ENCODE measurements at places on chromosomes 7 and 10.

DNA sequence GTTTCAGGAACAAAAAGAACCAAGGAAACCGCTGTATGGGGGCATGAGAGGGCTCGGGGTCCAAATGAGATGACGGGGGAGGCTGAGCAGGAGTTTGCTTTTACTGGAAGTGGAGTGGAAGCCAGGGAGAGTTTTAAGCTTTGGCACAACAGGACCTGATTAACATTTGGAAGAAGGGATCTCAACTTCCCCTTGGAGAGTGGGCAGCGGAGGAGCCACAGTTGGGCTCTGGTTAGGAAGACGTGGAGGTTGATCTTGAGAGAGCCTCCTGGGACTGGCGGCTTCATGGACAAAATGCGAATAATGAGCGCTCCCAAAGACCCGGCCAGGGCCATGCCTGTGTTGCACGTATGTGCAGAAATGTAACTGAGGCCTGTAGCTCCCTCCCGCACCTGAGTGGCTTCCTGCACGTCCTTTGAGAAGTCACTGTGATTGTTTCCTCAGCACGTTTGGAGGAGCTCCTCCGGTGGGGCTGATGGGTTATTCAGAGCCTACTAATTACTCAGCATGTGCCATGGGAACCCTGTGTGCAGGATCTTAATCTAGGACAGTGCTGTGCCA lies 595.3 kb upstream of the MGMT start:
- DNase-seq: no peak

GRCh38 chr7:112031689-112032088 lies 174.5 kb downstream of the DOCK4 start:
- DNase-seq: no peak

- no peak for DNase-seq
Observed at GRCh38 chr10:21920633-21921032, 82.9 kb downstream of the DNAJC1 start.

DNA sequence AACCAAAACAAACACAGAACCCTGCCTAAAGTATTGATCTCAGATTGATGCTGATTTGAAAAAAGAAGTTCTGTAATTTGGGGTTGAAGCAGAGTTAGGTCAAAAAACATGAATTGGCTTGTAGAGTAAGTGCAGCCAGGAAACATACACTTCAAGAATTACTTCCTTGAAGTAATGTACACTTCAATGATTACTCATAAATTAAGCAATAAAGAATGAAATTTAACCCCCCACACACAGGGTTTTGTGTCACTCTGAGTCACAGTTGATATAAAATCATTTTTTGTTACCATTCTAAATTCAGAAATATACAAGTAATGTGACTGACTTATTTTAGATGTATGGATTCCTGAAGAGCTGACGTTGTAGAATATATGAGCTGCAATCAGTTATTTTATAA lies 622.2 kb downstream of the POM121L12 start:
- DNase-seq: no peak

- no peak for DNase-seq
Observed at GRCh38 chr7:136079478-136079892, 102.3 kb upstream of the MTPN start.

DNA sequence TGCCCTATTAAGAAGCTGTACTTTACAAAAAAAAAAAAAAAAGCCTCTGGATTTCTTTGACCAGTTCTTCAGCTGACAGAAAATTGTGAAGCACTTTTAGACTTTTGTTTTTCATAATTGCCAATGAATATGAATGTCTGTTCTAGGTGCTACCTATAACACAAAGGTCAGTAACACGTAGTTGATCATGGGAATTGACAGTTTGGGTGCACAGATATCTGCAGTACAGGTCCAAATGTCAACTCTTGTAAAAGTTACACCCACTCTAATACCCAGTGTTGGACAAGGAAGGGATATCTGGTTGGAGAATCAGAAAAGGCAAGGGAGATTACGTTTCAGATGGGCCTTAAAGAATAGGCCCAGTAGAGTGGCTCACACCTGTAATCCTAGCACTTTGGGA lies 1.8 kb downstream of the REEP3 start:
- DNase-seq: no peak

DNA sequence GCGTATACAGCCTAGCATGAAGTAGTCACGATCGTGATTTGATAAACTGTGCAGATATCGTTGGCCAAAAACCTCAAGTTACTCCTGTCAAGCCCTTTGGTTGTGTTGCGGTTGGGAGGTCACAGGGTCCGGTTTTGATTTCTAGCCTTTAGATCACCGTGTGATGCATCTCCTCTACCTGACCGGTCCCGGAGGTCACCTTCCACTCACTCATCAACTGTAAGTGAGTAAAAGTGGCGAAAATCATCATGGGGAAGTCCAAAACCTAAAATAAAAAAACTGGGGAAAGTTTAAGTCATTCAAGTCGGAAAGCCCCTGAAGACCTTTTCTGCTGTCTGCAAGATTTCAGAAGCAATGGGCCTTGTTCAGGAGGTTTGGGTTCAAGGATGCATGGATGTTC lies 62.8 kb downstream of the ADARB2 start:
- DNase-seq: no peak

DNA sequence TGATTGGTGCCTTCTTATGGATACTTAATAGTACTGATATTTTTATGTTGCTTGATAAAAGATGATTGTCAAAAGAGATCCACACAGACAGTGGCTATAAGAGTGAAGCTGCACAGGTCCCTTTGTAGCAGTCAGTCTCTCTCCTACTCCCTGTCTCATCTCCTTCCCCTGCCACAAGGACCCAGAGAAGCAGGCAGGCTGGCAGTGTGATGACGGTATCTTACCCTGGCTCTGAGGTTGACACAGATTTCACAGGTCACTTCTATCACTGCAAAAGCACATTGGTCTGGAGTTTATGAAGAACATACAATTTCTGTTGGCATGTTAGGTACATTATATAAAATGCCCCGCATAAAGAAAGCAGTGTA lies 64.4 kb upstream of the AHR start:
- no peak for DNase-seq

- peak; percentile 72 for DNase-seq
Observed at GRCh38 chr7:26376175-26376917, 84.7 kb downstream of the SNX10 start.

- DNase-seq: no peak
Observed at GRCh38 chr7:154841731-154842331, 161.1 kb downstream of the PAXIP1 start.

- DNase-seq: no peak
Observed at GRCh38 chr7:18976715-18977471, 140.5 kb downstream of the TWIST1 start.

GRCh38 chr10:77374189-77374656 lies 263.4 kb downstream of the KCNMA1 start:
- no peak for DNase-seq

- no peak for DNase-seq
Observed at GRCh38 chr10:124459395-124459794, 2.2 kb upstream of the LHPP start.

DNA sequence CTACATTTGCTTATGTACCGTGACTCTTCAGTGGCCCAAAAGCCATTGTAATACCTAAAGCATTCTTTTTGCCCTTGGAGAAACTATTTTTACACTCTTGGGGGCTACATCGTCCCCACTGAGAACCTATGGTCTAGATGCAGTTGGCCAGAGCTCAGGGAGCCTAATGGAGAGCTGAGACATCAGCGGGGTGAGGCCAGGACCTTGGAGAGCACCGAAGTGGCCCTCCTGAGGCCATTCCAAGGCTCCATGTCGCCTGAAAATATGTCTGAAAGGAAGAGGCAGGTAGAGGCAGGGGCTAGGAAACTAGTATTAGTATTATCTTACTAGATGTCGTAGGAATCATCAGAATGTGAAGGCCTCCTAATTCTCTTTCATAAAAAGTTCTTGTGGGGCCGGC lies 4.9 kb downstream of the PKD2L1 start:
- DNase-seq: no peak

GRCh38 chr7:73681031-73681430 lies 2.2 kb downstream of the DNAJC30 start:
- no peak for DNase-seq

GRCh38 chr7:92680442-92680841 lies 90.3 kb upstream of the FAM133B start:
- no peak for DNase-seq

- DNase-seq: no peak
Observed at GRCh38 chr10:129774082-129774735, 189.9 kb downstream of the EBF3 start.

GRCh38 chr7:45716380-45717203 lies 142.4 kb downstream of the ADCY1 start:
- DNase-seq: no peak

- no peak for DNase-seq
Observed at GRCh38 chr7:21580073-21580521, 37.3 kb downstream of the DNAH11 start.

DNA sequence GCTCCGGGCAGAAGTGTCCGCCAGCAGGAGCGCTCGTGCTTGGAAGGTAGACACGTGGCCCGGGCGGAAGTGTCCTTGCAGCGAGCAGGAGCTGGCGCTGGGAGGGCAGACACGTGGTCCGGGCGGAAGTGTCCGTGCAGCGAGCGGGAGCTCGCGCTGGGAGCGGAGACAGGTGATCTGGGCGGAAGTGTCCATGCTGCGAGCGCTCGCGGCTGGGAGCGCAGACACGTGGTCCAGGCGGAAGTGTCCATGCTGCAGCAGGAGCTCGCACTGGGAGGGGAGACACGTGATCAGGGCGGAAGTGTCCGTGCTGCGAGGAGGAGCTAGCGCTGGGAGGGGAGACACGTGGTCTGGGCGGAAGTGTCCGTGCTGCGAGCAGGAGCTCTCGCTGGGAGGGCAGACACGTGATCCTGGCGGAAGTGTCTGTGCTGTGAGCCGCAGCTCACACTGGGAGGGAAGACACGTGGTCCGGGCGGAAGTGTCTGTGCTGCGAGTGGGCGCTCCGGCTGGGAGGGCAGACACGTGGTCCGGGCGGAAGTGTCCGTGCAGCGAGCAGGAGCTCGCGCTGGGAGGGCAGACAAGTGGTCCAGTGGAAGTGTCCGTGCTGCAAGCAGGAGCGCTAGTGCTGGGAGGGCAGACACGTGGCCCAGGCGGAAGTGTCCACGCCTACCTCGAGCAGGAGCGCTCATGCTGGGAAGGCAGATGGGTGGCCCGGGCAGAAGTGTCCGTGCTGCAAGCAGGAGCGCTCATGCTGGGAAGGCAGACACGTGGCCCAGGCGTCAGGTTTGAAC lies 41.1 kb upstream of the PRKAR1B start:
- DNase-seq: no peak

GRCh38 chr7:108454674-108455550 lies 1.3 kb downstream of the NRCAM start:
- DNase-seq: no peak

DNA sequence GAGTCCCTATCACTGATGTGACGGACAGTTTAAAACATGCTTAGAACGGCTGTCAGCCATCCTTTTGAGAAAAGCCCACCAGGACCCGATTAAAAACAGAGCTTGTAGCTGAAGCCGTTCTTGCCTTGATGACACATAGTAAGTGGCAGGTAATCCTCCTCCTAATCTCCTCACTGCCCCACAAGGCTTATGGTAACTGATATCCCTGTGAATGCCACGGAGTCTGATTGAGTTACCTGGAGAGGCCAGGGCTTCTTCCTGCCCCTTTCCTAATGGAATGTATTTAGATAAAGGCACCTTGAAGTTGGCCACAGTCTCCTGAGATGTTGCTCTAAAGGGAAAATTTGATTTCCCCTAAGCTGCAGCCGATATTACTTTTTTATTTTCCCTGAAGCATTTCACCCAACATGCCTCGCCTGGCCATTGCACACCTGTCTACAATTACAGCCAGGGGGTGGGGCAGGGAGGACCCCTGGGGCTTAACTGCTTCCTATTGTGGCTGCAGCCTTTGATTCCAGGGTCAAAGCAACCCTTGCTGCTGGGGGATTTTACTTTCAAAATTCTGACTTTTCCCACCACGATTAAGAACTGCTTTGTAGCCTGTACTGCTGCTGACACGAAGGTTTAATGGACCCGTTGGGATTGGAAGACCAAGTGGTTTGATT lies 169.0 kb upstream of the GPR26 start:
- DNase-seq: no peak

- no peak for DNase-seq
Observed at GRCh38 chr7:43535810-43536585, 46.9 kb upstream of the STK17A start.

DNA sequence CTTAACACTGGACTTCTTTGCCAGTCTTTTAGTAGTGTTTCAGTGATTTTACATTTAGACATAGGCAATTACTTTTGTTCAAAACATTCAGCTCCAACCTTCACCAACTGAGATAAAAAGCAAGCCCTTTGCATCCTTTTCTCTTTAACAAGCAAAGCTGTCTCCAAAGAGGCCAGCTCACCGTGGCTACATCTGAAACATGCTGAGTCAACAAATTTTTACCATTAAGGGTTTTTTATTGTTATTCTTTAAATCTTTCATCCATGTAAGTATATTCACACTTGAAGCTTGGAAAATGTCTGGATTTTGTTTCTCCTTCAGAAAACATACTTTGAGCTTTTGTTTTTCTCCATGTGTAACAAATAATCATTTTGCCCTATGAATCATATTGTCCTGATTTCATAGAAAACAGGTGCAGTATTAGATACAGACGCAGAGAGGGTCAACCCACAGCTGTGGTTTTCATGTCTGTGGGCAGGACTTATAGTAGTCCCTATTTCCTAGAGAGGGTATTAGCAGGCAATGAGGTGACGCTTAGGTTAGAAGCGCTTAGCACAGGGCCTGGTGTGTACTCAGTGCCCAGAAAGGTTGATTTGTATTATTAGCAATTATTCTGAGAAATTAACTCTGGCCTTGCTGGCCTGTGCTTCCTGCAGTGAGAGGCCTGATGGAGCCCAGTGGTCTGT lies 99.5 kb downstream of the MKI67 start:
- DNase-seq: no peak

DNA sequence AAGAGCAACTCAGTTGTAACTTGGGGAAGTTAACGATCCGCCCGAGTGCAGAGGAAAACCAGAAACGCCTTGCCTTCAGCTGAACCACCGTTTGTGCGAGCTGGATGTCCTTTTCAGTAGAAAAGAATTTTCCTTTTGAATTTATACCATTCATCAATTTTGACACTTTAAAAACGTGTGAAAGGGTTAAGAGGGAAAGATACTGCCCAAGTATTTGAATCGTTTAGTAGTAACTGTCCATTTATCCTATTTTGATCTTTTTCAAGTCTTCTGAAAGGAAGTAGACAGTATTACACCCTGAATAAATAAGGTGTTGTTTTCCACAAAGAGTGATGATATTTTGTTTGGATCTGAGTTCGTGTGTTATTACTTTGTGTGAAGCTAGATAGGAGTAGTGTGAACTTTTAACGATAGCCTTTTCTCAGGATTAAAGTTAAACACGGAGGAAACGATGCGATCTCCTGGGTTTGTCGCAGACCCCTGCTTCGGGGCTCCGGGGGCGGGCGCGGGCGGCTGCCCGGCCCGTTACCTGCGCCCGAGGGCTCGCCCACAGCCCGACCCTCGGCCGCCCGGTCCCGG lies 830 bp upstream of the BMI1 start:
- DNase-seq: no peak

- no peak for DNase-seq
Observed at GRCh38 chr10:98959379-98959778, 276.3 kb downstream of the HPSE2 start.

- no peak for DNase-seq
Observed at GRCh38 chr7:133079296-133079695, 2.6 kb downstream of the CHCHD3 start.
